ENCODE measurements at places on chromosomes 3 and 15.

DNA sequence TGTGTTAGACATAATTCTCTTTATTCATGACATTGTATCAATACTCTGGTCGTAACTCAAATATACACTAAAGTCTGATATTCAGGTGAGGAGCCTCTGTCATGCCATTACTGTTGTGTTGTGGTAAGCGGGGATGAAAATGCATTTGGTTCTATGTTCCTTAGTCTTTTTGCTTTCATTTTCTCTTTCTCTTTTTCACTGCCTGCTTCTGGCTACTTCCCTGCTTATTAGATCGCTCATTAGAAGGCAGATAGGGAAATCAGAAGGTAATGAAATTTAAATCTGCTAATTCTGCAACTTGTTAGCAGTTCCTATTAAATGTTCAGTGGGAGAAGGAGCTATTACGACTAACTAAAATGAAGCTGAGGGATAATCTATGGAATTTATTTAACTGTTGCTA, 345.0 kb downstream of the GRM7 start:
- no peak for DNase-seq

GRCh38 chr15:40234783-40235182, 4.1 kb upstream of the PAK6 start:
- DNase-seq = no peak

GRCh38 chr15:25713736-25714537, 149.2 kb downstream of the ATP10A start:
- DNase-seq = no peak

- no peak for DNase-seq
These were observed 42.4 kb upstream of the VPS8 start for GRCh38 chr3:184769382-184770170.

- DNase-seq = no peak
These were observed 52.0 kb downstream of the SNRK start for GRCh38 chr3:43338295-43338694.

GRCh38 chr3:40267937-40268724, 41.4 kb upstream of the EIF1B start:
- DNase-seq = no peak

DNA sequence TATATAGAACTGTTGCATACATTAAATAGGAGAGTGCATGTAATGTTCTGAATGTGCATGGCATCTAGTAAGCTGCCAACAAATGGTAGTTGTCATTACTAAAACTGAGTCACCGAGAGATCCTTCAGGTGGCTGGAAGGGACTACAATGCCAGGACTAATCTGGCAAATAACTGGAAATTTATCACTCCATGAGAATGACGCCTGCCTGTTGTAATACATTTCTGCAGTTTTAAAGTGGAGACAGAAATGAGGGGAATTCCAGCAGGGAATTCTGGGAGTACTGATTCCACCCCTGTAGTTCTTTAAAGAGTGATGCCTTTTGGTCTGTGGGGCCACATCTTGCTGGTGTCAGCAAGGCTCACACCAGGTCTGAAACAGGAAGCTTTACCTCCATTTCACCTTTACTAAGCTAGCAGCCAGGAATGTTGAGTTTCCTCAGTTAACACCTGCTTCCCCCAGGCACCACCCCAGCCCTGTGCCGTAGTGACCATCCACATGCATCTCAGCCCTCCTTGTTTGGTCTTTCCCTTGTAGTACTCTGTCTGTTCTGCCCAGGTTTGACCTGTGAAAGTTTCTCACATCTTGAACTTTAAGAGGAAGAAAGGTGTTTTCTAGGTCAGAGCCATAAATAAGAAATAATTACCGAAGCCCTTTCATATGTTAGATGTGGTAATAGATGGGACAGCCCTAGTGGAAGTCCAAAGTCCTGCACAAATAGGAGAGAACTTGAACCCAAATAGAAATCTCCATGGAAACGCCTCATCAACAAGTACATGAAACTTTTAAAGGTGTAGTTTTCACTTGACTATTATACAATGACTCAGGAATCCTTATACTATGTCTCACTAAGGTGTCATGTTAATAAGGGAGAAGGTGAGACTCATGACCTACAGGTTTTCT, 56.7 kb upstream of the LMOD3 start:
- no peak for DNase-seq

GRCh38 chr3:134232151-134232550, 18.5 kb downstream of the RYK start:
- no peak for DNase-seq

GRCh38 chr3:56629451-56629850, 53.6 kb downstream of the TASOR start:
- DNase-seq = no peak

DNA sequence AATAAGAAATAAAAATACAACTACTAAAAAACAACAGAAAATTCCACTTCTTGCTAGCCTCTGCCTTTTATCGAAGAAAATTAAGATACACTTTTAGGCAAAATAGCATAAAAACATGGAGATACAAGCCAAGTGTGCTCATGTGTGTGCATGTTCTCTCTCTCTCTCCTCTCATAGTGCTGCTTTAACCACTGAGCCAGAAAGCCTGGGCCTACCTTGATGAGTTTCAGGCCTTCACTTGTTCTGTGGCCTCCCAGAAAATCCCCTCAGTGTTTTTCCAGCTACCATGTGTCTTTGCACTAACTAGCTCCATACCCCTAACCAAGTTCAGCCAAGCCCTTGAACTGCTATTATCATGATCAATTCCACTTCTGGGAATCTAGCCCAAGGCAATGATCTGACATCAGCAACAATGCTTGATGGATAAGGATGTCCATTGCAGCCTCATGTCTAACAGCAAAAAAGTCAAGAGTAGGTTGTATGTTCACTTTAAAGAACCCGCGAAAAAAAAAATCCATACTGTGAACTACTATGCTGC, 18.1 kb downstream of the CYP11A1 start:
- no peak for DNase-seq

- no peak for DNase-seq
These were observed 21.0 kb downstream of the ZDHHC3 start for GRCh38 chr3:44954962-44955361.

DNA sequence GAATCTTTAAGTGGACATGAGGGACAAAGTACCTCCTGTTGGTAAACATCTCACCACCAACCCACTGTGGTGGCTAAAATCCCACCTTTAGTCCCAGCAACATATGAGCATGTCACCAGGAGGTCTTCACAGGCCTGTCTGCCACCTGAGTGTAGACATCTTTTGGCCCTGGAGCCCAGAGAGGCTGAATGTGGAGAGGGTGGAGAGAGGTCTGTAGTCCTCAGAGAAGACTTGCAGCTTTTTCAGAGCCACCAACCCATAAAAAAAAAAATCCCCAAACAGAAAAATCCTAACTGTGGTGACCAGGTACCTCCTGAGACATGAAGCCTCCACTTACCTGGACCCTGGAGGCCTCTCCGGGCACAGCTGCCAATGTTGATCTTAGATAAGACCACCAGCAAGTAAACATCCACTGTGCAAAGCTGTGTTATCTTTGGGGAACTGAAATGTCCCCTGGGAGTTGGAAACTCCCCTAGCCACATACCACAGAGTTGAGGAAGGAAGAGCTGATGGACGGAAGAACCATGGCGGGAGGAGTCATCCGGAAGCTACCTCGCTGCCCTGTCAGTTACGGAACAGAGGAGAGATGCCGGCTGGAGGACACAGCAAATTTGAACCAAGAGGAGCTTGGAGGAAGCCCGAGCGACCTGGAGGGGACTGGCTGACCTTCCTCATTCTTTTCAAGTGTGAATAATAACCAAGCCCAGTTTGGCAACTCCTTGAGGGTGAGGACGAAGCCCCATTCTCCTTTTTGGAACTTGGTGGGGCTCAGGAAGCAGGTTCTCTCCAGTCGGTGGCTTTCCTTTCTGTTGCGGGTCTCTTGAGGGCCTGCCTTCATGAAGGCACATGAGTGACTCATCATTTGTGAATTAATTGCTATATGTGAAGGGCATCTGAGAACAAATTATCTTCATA, at the start of gene GHRL:
Gene GHRL (minus strand): TSS at position 443 of the 915 bp plus-strand sequence. CDS start 2,767 bp downstream, outside the sequence.
- no peak for DNase-seq

- no peak for DNase-seq
These were observed 8.6 kb upstream of the PPM1L start for GRCh38 chr3:160747422-160747821.

- no peak for DNase-seq
These were observed 54.3 kb upstream of the SMAD3 start for GRCh38 chr15:67010898-67011616.

DNA sequence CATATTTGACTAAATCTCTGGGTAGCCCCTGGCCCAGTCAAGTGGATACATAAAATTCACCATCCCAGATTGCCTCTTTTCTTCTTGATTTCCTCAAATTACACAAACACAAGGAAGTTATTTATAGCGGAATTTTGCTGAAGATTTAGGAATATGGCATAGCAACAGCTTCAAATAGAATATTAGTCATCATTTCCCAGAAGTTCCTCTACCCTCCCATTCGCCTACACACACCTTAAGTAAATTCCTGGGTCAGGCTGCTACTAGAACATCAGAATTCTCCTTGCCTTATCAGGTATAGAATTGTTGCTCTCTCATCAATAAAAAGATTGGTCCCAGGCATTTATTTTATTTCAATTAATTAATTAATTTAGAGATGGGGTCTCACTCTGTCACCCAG, 31.6 kb downstream of the MESD start:
- DNase-seq = no peak

GRCh38 chr15:57516327-57517029, 75.2 kb upstream of the MYZAP start:
- DNase-seq = no peak

DNA sequence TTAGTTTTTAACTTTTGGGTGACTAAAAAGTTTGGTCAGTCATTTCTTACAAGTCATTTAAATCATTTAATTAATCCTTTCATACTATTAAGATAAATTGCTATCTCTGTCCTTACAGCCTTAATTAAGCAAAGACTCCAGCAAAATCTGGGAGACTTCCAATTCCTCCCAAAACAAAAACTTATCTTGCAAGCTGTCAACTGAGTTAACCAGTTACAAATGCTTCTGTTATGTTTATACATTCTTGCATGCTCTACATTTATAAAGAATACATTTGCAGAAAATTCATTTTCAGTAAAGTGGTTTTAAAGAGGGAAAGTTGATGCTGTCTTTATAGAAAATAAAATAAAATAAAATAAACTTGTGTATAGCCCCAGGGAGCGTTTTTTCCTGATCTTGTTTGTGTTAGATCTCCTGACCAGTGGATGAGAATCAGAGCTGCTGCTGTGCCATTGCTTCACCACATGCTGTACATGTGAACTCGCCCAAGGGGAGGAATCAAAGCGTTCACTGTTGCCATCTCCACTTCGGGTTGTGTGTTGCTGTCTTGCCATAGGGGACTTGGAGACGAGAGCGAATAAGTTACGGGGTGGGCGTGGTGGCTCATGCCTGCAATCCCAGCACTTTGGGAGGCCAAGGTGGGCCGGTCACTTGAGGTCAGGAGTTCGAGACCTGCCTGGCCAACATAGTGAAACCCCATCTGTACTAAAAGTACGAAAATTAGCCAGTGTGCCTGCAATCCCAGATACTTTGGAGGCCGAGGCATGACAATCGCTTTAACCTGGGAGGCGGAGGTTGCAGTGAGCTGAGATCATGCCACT, 5.5 kb downstream of the CCR4 start:
- no peak for DNase-seq
